Epithelial cell of umbilical artery (primary cell): ENCODE measurements at places on chromosomes 12 and 14. TPM values are rescaled to one million over a fixed set of nuclear protein-coding genes. Genes with fewer than 3 reads are reported as not detected.

The SLC5A8 gene
- total RNA-seq: not detected in 2 replicates

The C12orf60 gene
- 0.91 and 0.97 TPM in 2 replicates for total RNA-seq

The SLC38A1 gene
- 65.0 and 117 TPM in 2 replicates for total RNA-seq

The KRT6C gene
- total RNA-seq: not detected in 2 replicates

The MORN3 gene
- total RNA-seq: 0.91 and 0.97 TPM in 2 replicates

The SERPINA9 gene
- total RNA-seq: not detected in 2 replicates

The ASPG gene
- not detected in 2 replicates for total RNA-seq

The TMBIM4 gene
- 81.2 and 102 TPM in 2 replicates for total RNA-seq
